ENCODE measurements at places on chromosomes 7 and 10.

DNA sequence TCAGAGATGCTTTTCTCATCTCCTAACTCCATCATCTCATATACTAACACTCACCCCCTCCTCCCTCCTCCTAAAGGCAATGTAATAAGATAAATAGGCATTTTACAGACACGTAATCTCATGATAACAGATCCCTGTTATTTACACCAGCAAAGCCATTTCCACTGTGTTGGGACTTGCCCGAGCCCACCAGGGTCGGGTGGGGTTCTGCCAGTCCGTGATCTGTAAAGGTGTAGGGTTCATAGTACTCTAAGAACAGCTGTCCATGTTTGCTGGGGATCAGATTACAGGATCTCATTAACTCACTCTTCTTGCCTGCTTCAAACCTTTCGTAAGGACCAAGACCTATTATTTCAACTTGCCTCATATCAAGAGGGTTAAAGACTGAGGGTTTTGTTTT, 172.4 kb downstream of the FZD1 start:
- peak; percentile 80 for DNase-seq

- DNase-seq, result no peak
Measured at GRCh38 chr10:124943301-124944092, 1.6 kb downstream of the ZRANB1 start.

GRCh38 chr10:60666221-60666620, 112.1 kb upstream of the CDK1 start:
- no peak for DNase-seq

DNA sequence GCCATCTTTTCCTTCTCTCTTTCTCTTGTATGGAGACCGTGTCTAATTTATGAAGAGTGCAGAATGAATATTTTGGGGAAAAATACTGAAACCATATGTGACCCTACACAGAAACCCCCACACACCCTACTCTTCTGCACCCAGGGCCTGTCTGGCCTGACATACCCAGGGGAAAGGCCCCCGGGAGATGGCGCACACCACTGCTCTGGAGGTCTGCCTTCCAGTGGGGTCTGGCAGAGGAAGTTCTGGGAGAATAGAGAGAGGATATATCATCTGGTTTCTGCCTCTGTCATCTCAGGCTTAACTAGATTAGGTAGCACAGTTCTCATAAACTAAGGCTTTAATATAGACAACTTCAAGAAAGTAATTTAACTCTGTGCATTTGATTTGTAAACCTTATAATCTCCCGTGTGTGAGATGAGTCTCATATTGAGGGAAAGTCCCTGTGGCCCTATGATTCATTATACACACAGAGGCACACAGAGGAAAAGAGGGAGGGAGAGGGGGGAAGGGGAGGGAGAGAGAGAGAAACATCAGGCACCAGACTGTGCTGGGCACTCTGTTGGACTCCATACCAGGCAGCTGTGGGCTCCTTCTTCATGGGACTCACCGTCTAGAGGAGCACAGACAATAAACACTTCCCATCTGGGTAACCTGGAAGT, 123.3 kb downstream of the AOAH start:
- DNase-seq, result no peak

GRCh38 chr10:78934532-78934898, 134.3 kb upstream of the ZMIZ1 start:
- DNase-seq, result no peak

- no peak for DNase-seq
Measured at GRCh38 chr10:34133406-34133805, 681.7 kb downstream of the PARD3 start.

- DNase-seq, result no peak
Measured at GRCh38 chr10:63497321-63497720, 23.9 kb upstream of the REEP3 start.

DNA sequence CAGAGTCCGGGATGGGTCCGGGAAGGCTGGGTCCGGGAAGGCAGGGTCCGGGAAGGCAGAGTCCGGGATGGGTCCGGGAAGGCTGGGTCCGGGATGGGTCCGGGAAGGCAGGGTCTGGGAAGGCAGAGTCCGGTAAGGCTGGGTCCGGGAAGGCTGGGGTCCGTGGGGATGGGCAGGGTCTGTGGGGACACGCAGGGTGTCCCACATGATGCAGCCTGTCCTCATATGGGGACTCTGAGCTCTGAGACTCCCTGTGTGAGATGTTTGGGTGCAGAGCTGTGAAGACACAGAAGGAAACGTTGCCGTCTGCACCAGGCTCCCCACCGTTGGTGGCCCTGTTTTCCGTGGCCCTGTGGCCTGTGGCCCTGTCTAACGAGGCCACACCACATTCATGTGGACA, 45.7 kb upstream of the ADGRA1 start:
- DNase-seq, result no peak

GRCh38 chr10:13803566-13804554, 217.1 kb downstream of the PRPF18 start:
- no peak for DNase-seq

DNA sequence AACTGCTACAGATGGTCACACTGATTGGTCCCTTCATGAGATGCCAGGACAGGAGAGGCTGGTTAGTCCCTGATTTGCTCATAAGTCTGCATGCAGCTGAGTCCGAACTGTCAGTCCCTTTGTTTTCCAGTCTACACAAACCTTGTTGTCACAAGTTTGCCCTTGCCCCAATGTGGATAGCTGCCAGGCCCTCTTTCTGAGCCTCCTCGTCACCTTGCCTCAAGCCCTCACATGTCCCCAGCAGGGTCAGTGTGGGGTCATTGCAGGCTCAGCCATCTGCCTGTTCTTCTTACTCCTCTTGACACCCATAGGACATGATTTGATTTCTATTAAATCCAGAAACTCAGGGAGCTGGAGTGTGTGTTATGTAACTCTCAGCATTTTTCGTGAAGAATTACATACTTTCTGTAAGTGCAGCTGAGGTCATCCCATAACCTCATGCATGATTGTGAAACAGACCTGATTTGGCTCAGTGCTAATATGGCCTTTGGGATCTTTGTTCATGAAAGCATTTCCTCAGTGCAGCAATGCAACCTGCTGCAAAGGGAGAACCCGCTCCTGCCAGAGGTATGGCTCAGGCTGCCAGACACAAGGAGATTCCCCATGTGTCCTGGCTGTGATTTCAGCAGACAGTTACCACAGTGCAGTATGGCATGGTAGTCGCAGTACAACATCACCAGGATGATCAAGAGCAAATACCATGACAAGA, 70.0 kb upstream of the ZMIZ2 start:
- no peak for DNase-seq

All from NCI-H187 (cell line).